ENCODE measurements at places on chromosomes 4 and X.

- DNase-seq, result no peak
These were observed 91.9 kb downstream of the TSPAN5 start for GRCh38 chr4:98566361-98567008.

DNA sequence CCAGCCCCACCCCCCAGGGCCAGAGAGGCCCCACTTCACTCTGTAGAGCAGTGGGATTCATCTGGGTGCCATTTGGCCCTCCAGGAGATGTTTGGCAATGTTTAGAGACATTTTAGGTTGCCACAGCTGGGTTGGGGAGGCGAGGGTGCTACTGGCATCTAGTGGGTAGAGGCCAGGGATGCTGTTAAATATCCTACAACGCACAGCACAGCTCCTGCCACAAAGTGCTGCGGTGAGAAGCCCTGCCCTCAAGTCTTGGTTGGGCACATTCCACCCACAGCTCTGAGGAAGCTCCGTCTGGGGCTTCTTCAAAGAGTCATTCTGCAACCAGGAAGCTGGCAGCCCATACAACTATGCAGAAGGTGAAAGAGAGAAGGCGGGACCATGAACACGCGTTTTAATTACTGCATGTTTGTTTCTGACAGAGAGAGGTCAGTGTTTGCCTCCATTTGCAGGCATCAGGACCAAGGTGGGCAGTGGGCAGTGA, 48.1 kb upstream of the FAM9C start:
- DNase-seq, result no peak

- no peak for DNase-seq
These were observed 7.8 kb upstream of the MAP7D3 start for GRCh38 chrX:136258951-136259350.

DNA sequence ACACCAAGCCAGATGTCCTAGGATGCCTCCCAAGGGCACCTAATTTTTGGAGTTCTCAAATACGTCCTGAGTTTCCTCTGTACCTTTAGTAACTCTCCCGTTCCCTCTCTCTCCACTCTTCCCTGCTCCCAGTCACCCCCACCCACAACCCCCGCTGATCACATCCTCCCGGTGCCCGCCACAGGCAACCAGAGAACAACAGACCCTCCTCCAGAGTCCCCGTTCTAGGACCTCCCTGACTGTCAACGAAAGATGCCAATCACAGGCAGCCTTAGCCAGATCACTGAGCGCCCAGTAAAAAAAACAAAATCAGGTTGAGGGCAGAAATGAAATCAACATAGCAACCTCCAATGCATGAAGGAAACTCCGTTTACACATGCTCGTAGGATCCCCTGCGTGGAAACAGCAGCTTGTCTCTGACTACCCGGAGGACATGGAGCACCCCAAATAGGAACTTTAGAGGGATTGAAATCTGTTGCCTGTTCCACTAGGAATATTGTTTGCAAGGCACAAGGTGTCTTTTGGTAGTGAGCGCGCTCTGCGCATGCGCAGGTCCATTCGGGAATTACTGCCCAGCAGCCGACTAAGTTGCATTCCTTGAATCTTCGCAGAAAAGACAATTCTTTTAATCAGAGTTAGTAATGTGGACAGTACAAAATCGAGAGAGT, at the start of gene GABRB1:
Gene GABRB1, plus strand, starts transcription at position 557 of the 668 bp plus-strand sequence.
- DNase-seq, result no peak

- DNase-seq, result peak; percentile 69
These were observed 10.2 kb downstream of the HNRNPH2 start for GRCh38 chrX:101417981-101418841.

DNA sequence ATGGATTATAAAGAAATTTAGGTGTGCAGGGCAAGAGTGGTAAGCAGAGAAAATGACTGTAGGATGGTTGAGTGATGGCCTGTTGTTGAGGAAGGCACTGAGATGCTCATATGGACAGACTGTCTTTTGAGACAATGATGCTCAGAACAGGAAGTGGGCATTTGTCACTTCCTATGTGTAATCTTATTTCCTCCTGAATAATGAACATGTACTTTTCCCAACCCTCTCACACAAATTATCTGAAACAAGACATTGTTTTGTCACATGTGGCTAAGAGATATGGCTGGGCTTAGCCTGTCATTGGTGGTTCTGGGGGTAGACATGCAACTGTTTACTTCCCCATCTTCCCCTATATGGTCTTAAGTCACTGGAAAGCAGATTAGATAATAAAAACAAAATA, 240.5 kb downstream of the CFAP47 start:
- no peak for DNase-seq

DNA sequence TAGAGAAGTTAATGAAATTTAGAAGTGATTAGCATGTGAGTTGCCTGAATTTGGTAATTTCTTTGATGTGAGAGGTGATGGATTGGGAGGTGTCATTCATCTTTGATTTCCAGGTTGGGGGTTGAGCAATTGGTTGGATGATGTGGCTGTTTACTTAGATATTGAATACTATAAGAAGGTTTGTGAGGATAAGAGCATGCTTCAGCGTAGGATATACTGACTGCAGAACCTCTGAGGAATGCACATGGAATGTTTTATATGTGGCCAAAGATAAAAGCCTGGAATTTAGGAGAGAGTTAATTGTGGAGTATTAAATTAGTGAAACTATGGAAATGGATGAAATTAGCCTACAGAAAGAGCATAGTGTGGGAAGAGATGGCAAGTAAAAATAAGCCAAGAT, 165.4 kb upstream of the MAD2L1 start:
- no peak for DNase-seq

DNA sequence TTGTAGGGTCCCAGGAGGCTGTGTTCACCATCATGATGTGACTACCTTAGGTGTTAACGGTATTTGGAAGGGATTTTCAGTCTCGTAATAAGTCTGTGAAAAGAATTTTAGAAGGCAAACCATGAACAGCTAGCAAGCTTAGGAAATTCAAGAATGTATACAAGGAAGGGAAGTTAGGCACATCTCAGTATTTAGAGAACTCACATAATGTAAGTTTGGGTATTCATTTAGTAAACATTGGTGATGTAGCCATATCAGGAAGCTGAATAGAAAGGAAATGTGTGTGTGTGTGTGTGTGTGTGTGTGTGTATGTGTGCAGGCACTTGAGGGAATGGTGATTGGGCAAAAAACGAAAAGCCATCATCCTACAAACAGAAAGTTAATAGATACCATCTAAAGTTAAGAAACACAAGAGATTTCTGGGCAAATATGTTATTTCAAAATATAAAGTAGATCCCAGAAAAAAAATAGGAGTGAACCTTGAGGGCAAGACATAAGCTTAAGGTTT, 34.7 kb upstream of the PRKX start:
- no peak for DNase-seq

DNA sequence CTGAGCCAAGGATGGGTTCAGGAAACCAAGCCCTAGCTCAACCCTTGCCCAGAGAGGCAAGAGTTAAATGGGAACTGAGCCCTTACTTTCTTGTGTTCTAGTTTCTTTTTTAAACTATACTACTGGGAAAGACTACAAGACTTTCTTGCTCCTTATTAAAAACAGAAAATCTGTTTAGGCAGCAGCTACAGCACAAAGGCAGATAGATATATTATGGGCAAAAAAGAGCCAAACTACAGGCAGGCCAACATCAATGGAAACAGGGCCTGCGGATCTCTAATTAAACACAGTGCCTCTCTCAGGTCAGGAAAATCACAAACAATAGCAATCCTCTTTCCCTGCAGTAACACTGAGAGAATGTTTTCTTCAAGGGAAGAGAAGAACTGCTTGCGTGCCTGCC, 226.0 kb downstream of the LDB2 start:
- DNase-seq, result no peak

GRCh38 chr4:102717448-102718092, 43.2 kb downstream of the MANBA start:
- DNase-seq, result no peak

DNA sequence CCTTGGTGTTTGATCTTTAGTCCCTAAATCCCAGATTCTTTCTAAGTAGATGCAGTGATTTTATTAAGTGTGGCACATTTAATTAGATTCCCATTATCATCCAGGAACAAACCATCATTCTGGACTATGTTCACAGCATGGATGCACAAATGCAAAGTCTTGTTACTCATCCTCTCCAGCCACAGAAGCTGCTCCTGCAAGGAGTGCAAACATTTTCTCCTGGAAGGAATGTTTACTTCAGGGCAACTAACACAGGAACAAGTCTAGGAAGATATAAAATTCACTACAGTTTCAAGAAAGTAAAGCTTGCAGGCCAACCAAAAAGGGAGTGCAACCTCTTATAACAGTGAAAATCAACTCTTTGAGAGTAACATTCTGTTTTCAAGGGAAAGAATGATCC, 106.0 kb downstream of the IQCM start:
- DNase-seq, result no peak

GRCh38 chr4:1192493-1193205, 20.3 kb upstream of the SPON2 start:
- DNase-seq, result no peak

DNA sequence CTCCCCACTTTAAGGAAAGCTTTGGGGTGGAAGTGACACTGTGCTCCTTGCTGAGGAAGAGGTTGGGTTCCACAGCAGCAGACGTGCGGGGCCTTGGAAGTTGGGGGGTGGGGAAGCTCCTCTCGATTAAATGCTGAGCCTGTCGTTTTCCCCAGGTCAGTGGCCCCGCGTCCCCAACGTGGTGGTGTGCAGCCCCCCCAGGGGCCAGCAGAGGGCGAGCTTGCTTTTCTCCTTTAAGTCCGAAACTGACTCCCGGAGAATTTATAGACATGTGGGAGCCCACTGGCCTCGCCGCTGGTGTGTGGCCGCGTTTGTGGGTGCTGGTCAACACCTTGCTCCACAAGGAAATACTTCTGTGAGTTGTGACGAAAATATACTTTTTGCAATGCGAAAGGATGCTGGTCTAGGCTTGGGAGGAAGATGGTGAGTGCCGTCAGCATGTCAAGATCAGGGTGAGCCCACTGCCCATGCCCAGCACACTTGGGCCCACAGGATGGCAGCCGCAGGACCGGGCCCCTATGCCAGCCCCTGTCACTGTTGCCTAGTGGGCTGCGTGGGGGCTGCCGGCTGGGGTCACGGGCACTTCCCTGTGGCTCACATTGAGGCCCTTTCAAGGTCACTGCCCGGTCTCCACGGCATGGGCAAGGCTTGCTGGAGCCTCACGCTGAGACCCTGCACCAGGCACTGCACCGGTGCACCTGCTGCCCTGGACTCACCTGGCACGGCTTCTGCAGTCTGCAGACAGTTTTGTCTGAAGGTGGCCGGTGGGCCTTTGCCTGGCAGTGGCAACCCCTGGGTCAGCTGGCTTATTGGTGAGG, 9.4 kb downstream of the UVSSA start:
- no peak for DNase-seq

- no peak for DNase-seq
These were observed 9.2 kb downstream of the HNRNPH2 start for GRCh38 chrX:101417190-101417589.

- DNase-seq, result peak; percentile 3
These were observed 14.3 kb downstream of the ABLIM2 start for GRCh38 chr4:8144359-8144758.

DNA sequence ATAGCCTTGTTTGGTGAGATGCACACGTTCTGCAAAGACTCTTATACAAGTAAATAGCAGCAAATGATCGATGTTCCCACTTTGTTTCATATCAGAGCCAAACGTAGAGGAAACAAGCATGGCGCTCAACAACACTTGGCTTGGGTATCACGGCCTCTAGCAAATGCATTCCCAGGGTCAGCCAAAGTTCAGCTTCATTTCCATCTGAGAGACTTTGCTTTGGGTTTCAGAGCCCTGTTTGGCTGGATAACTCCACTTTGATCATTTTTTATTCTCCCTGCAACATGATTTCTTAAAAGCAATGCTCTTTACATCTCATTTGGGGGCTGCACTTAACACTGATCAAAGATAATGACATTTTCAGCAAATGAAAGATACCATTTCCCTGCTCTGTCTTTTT, 199.2 kb upstream of the FAM9B start:
- DNase-seq, result peak; percentile 66

- DNase-seq, result no peak
These were observed 3.9 kb downstream of the TMEM33 start for GRCh38 chr4:41939016-41939626.

DNA sequence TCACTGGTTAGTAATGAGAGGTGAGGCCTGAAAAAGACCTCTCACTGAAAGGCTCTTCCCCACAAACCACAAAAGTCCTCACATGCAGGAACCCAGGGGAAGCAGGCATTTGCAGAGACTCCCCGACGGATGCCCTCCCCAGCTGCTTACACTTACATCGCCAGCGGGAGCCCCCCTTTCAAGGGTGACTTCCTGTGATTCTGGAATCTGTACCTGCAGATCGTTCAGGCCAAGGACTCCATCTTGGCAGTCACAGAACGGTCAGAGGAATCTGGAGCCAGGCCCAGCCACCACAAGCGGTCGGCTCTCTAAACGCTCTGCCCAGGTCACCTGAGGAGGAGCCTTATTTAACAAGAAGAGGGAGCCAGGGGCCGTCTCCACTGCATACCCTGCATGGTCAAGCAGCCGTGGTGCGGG, 71.3 kb upstream of the STS start:
- DNase-seq, result no peak

DNA sequence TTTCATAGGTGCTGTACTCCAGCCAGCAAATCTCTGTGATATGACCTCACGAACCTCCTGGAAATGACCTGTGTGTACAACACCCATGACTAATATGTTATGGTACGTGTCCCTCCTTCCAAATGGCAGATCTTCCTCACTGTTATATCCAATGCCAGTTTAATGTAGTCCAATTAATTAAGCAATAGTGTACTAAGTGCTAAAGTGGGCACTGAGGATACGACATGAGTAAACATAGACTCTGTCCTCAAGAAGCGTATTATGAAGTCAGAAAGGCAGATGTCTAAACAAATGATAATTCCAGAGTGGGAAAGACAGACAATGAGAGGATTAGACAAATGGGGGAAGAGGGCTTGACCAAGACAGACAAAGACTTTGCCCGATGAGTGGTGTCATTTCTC, 33.9 kb downstream of the GPRIN3 start:
- no peak for DNase-seq

GRCh38 chr4:1168191-1169101, 3.9 kb downstream of the SPON2 start:
- DNase-seq, result no peak

All from NCI-H2227 treated with DMSO at 0.1 percent for 48 hours (cell line).